ENCODE measurements at places on chromosomes 2 and 18.

DNA sequence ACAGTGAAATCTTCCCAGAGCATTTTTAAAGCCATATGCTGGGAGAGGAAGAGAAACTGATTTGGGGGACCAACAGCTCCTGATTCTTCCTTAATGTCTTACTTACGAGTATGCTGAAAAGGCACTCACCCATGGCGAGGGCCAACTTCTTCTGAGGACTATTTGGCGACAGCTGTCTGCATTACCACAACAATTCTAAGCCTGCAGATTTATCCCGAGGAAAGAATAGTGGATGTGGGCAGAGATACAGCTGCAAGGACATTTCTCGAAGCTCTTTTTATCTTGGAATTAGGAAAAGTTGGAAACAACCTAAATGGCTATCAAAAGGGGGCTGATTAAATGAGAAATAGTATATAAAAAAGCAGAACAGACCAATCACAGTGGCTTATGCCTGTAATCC is 40.3 kb upstream of the FHL2 start:
- no peaks in the 10 kb centered on the region for H3K36me3 ChIP-seq
- DNase-seq, result no peak
- no peak overlapping the region for H3K27ac ChIP-seq
- peaks cover 6% of the 10 kb centered on the region for H3K4me1 ChIP-seq
- no peak overlapping the region for H3K4me3 ChIP-seq

DNA sequence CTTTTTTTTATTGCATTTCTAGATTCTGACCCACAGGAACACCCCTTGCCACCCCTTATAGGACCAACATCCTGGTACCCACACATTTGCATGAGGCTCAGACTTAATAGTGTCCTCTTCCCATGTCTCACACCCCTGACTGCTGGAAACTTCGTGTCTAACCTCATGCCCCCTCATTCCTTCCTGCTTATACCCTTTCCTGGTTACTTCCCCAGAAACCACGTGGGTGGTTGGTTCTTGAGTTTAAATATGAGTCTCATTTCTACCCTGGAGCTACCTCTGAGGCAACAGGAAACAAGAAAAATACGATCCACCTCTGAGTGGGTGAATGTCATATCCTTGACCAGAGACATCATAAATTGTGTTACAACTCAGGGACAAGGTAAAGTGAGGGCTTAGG is 1.6 kb downstream of the TNP1 start:
- H3K36me3 ChIP-seq, result no peaks in the 10 kb centered on the region
- H3K4me1 ChIP-seq, result no peaks in the 10 kb centered on the region
- H3K27me3 ChIP-seq, result no peaks in the 10 kb centered on the region
- no peak overlapping the region for H3K27ac ChIP-seq
- no peak for DNase-seq

- no peaks in the 10 kb centered on the region for H3K36me3 ChIP-seq
- DNase-seq, result no peak
- no peaks in the 10 kb centered on the region for H3K27me3 ChIP-seq
- no peak overlapping the region for H3K4me3 ChIP-seq
- H3K27ac ChIP-seq, result no peak overlapping the region
Measured at GRCh38 chr18:66638856-66639629, 35.2 kb upstream of the CDH19 start.

- H3K27ac ChIP-seq, result no peak overlapping the region
- no peaks in the 10 kb centered on the region for H3K36me3 ChIP-seq
- H3K4me1 ChIP-seq, result no peaks in the 10 kb centered on the region
- no peaks in the 10 kb centered on the region for H3K27me3 ChIP-seq
- DNase-seq, result no peak
Measured at GRCh38 chr18:74381621-74382295, 66.1 kb downstream of the C18orf63 start.

DNA sequence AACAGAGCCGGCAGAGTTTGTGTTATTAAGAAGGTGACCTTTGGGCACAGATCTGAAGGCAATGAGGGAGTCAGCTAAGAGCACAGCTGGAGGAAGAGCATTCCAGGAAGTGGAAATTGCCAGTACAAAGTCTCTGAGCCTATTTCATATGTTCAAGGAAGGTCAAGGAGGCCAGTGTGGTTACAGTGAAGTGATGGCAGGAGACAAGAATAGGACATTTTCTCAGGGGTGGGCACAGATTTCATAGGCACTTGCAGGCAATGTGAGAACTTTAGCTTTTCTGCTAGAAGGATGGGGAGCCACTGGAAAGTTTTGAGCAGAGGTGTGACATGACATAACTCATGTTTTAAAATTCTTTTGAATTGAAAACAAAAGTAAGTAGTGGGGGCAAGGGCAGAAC is 50.3 kb downstream of the ARHGAP25 start:
- H3K4me3 ChIP-seq, result no peak overlapping the region
- no peak for DNase-seq
- H3K27ac ChIP-seq, result peak overlapping the region; percentile 58
- peaks cover 21% of the 10 kb centered on the region for H3K4me1 ChIP-seq
- H3K27me3 ChIP-seq, result no peaks in the 10 kb centered on the region

GRCh38 chr2:27271631-27272340 is 3.4 kb upstream of the DNAJC5G start:
- no peak overlapping the region for H3K4me3 ChIP-seq
- H3K36me3 ChIP-seq, result no peaks in the 10 kb centered on the region
- no peaks in the 10 kb centered on the region for H3K4me1 ChIP-seq
- no peak overlapping the region for H3K27ac ChIP-seq
- DNase-seq, result no peak
